GF-D8 (cell line): ENCODE measurements at places on chromosomes 1 and 21.

- no peak for DNase-seq
Measured at GRCh38 chr1:228022571-228023293, 15.9 kb downstream of the WNT3A start.

- no peak for DNase-seq
Measured at GRCh38 chr1:11530731-11531311, 51.9 kb downstream of the DISP3 start.

DNA sequence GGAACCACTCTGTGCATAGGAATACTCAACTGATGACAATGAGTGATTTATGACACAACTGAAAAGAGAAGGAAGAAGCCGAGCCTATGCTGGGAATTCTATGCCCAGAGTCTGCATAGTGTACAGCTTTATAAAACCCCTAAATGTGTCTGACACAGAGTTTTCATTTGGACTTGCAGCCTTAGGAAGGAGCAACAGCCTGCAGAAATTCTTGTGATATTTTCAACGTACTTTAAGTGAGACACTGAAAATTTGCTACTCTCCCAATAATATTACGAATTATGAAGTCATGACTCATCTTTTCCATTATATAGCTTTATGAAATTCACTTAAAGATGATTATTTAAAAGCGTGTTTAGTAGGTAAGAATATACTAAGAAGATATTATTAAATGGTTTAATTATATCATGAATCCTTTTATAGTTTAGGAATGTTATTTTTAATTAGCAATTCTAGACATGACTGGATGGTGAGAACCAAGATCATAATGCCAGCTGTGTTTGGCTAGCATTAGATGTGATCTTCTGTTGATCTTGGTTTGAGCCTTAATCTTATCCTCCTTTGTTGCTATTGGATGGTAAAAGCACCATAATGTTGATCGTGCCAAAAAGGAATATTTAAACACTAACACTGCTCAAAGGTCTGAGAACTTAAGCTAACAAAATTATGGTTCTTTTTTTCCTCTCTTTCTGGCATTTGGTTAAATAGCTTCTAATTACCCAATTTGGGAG, 785.1 kb upstream of the ADGRL4 start:
- no peak for DNase-seq

GRCh38 chr1:221983444-221983843, 241.6 kb upstream of the DUSP10 start:
- no peak for DNase-seq

DNA sequence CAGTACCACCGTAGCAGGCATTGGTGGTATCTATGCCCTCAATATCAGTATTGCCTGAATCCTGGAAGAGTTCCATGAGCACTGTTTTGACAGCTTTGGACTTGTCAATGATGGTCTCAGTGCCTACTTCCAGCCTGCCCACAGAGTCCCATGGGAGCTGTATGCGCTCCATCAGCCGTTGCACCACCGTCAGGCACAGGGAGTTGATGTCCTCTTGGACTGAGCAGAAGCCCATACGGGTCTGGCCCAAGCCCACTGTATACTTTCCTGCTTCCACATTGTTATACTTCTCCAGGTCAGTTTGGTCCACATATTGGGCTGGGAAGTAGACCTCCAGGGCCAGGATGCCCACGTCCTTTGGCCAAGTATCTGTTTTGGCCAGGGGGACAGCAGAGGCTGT, 4.5 kb downstream of the HMGCS2 start:
- DNase-seq = no peak

DNA sequence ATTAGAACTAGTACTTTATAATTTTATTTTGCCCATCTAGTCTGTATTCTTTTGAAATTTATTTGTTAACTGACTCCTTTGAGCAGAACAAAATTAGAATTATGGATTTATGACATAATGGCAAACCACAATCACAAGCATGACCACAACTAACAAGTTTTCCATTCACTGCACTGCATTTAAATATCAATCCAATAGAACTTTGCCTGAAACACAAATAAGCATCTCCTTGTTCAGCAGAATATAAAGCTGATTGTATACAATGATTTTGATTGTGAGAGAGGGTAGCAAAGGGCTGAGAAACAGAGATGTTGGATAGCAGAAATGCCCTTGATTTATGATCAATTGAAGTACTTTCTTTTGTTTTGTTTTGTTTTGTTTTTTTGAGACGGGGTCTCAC, 495.5 kb upstream of the RGS18 start:
- DNase-seq = no peak

GRCh38 chr1:48051466-48052126, 54.4 kb upstream of the TRABD2B start:
- DNase-seq = no peak

DNA sequence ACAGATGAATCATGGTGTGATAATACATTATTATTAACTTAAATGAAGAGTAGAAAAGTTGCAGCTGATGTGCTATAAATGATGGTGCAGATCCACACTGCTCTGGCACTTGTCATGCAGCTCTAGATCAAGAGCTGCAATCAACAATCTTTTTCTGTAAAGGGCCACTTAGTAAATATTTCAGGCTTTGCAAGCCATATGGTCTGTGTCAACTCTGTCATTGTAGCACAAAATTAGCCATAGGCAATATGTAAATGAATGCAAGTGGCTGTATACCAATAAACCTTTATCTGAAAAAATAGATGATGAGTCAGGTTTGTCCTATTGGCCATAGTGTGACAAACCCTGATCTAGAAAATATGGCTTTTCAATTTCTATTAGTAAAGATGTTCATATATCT, 66.6 kb downstream of the RGS18 start:
- DNase-seq = no peak

DNA sequence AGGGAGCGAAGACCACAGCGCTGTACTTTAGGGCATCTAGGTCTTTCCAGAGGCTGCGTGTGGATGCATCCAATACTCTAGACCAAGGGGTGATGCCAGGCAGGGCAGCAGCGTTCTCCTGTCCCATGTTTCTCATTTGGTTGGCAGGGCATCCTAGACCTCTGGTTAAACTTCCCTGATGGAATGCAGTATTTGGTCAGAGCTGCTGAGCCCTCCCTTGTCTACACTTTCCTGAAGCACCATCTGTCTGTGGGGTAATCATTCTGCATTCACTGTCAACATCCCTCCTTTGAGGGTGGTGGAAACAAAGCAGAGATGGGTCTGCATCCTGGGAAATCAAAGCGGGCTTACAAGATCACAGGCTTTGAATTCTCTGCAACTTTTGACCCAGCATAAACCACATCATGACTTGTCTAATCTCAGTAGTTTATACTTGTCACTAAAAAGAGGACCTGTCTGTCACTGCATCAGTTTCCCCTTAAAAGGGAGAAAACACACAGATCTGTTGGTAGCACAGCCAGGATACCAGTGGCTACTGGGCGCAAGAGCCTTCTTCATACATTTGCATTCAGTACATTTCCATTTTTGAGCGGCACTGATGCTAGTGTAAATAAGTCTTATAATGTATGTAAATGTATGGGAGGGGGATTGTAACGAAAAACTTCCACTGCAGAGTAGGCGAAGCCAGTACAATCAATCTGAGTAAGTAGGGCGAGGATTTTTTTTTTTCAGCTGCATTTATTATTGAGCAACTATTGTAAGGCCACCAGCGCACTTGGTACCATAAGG, 106.3 kb downstream of the GALNT2 start:
- no peak for DNase-seq

- no peak for DNase-seq
Measured at GRCh38 chr1:213268221-213268620, 217.2 kb downstream of the RPS6KC1 start.

DNA sequence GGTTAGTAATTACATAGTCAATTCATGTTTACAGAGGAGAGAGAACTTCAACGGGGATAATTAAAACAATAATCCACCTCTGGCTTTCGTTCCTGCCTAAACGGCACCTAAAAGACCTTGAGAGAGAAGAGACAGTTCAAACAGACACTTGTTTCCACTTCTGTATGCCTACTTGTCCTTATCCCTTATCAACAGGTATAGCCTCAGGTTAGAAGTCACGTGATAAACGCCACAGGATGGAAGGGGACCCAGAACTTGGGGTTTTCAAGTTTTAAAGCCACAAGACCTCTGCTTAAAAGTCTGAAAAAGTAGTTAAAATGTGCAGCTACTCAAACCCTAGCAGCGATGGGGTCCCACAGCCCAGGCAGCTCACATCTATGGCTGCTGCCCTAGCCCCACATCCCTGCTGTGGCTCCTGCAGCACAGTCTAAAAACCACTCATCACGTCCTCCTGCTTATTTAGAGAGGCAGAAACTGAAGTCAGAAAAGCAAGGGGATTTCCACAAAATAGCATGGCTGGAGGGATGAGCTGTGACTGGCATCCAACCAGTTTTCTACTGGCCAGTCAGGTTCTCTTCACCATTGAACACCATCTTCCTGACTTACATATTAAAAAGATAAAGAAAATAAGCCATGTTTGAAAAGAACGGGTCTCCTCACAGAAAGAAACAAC, 51.2 kb upstream of the SEC16B start:
- DNase-seq = no peak

- no peak for DNase-seq
Measured at GRCh38 chr1:109895720-109896504, 14.7 kb upstream of the CSF1 start.

- DNase-seq = no peak
Measured at GRCh38 chr21:38945545-38946245, 140.0 kb downstream of the ETS2 start.

- DNase-seq = no peak
Measured at GRCh38 chr1:24080131-24080530, 31.8 kb downstream of the MYOM3 start.

DNA sequence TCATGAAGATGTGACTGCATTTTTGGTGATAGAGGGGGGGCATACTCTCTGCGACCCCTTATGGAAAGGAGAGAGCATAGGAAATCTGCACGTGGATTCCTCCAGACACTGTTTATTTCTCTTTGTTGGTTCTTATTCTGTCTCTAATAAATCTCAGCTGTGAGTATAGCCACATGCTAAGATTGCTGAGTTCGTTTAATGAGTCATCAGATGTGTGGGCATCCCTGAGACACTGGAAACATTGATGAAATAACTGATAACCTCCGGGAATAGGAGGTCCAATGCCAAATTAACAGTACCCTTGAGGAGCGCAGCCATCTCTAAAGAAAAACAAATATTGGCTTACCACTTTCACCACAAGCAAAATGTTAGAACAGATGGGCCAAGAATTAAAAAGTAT, 880.2 kb upstream of the NEGR1 start:
- DNase-seq = no peak

DNA sequence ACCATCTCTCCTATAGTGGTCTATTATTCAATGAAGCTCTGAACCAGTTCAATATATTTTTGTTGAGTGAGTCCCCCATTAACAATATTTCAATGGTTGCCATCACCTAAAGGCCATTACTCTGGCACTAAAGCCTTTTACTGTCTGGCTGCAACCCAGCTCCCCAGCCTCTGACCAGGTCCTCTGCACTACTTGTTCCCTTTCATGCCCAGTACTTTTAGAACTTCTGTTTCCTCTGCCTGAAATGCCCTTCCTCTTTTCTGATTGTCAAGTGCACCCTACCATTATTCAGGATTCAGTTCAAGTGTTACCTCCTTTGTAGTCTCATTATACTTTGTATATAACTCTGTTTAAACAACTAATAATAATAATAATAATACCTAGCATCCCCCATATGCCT, 30.4 kb upstream of the ZFYVE9 start:
- DNase-seq = no peak

DNA sequence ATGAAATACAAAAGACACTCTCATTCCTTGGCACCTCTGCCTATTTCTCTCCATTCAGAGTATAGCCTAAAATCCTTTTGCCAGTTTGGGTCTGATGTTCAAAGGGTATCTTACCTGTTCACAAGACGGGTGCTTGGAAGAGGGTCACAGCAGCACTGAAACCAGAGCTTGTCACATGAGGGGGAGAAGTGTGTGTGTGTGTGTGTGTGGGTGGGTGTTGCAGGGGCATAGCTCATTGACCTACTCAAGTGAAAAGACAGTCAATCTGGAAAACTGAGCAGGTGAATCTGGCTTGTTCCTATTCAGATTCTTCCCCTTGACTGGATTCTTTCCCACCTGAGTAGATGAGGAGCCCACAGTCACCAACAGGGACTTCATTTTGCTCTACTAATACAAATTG, 63.9 kb downstream of the KCTD3 start:
- no peak for DNase-seq
